Peyer's patch (tissue), 4 donors: ENCODE measurements at places on chromosomes 4 and X. TPM values are rescaled to one million over a fixed set of nuclear protein-coding genes. Genes with fewer than 3 reads are reported as not detected.

DNA sequence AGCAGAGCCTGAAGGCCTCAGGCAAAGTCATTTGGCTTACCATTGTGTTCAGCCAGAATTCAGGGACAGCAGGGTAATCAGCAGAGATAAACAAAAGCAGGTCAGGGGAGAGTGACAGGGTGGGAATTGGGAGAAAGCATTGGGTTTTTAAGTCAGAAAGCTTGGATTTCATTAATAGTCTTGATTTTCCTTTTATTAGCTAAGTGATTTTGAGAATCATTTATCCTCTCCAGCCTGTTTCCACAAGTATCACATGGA lies 410.1 kb downstream of the HNRNPD start:
- H3K27me3 ChIP-seq = no peaks in the 10 kb centered on the region
- no peaks in the 10 kb centered on the region for H3K36me3 ChIP-seq
- H3K27ac ChIP-seq = no peak overlapping the region
- H3K4me1 ChIP-seq = no peaks in the 10 kb centered on the region

PLP1 gene
- 12.4 TPM for total RNA-seq

DNA sequence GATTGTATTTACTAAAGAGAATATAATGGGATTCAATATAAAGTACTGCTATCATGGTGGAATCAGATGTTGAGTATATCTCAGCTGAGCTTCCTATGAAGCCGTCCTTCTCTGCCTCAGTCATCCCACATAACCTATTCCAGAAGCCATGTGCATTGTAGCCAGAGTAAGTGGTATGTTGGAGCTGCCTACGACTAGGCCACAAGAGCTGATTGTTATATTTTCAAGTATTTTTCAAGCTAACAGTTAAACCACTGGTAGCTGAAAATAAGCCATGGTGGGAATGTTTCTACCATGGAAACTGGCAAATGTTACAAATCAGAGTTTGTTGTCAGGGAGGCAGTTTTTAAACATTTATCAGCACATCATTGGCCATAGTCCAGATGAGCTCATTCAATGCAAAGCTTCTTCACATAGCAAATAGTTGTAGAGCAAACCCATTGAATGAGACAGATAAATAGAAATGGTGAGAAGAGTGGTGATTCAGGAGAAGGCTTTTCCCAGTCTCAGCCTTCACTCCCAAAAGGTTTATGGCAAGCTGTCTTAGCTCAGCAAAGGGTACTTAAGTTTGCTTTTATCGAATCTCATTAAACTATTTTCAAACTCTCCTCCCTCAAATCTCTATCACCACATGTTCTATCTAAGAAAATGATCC lies 436.4 kb downstream of the PCDH19 start:
- H3K36me3 ChIP-seq = no peaks in the 10 kb centered on the region
- no peak overlapping the region for H3K4me3 ChIP-seq
- no peak for DNase-seq
- no peaks in the 10 kb centered on the region for H3K4me1 ChIP-seq

- no peak overlapping the region for H3K4me3 ChIP-seq
- H3K27me3 ChIP-seq = no peaks in the 10 kb centered on the region
Observed at GRCh38 chrX:31652650-31653049, 580.8 kb upstream of the FTHL17 start.

TREX2 gene
- 3.0 TPM for total RNA-seq

- H3K27ac ChIP-seq = no peak overlapping the region
- H3K27me3 ChIP-seq = no peaks in the 10 kb centered on the region
- H3K4me3 ChIP-seq = no peak overlapping the region
- DNase-seq = no peak
Observed at GRCh38 chr4:52250154-52250553, 199.1 kb downstream of the SPATA18 start.

- no peaks in the 10 kb centered on the region for H3K27me3 ChIP-seq
- DNase-seq = no peak
- H3K27ac ChIP-seq = no peak overlapping the region
- H3K36me3 ChIP-seq = no peaks in the 10 kb centered on the region
- no peaks in the 10 kb centered on the region for H3K4me1 ChIP-seq
Observed at GRCh38 chr4:30073011-30073710, 647.0 kb upstream of the PCDH7 start.

DNA sequence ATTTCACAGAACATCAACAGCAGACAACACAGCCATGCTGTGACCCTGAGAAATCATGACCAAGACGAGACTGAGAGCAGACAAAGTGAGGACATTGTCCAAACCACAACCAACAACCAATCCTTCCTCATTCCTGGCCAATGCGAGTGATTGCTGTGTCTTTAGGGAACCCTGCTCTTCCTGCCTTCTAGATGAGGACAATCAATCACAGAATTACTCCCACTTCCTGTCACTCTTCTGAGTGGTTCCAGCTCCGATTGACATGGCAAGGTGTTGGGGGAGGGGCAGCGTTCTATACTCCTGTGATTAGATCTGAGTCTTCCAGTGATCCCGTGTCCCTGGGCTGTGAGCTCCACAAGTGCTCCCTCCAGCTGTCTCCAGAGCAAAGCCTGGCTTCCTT lies 227.8 kb downstream of the STIM2 start:
- H3K27ac ChIP-seq = no peak overlapping the region
- H3K4me1 ChIP-seq = no peaks in the 10 kb centered on the region
- H3K27me3 ChIP-seq = peaks cover 6% of the 10 kb centered on the region
- H3K36me3 ChIP-seq = no peaks in the 10 kb centered on the region
- DNase-seq = no peak
- H3K4me3 ChIP-seq = no peak overlapping the region

DNA sequence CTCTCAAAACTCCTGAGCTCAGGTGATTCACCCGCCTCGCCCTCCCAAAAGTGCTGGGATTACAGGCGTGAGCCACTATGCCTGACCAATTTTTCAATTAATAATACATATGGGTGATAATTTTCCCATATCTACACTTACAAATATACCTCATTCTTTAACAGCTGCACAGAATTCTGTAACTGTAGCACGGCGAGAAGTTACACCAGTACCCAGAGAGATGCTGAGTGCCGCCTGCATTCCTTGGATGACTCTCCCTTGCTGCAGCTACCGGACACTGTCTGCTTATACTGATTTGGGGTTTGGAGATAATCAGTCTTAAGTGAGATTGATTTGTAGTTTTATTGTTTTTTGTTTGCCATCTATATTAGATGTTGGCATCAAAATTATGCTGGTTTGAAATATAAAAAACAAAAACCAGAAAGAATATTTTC lies 5.8 kb downstream of the TIFA start:
- no peak for DNase-seq
- H3K4me1 ChIP-seq = no peaks in the 10 kb centered on the region
- no peaks in the 10 kb centered on the region for H3K36me3 ChIP-seq
- H3K27me3 ChIP-seq = no peaks in the 10 kb centered on the region
- H3K4me3 ChIP-seq = no peak overlapping the region
- H3K27ac ChIP-seq = no peak overlapping the region

DNA sequence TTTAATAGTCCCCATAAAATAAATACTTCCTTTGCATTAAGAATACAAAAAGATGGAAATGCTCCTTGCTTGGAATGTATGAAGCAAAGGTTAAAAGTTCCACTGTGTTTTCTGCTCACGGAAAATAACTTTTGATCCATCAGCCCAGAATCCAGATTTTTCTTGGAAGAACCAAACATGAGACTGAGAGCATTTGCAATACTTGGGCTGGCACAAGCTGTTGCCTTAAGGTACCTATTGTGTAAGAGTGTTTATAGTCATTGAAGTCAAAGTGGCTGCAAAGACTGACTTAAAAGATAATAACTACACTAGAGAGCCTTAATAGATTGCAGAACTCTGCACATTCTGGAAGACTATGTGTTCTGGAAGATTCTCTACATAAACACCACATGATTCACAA lies 281.4 kb downstream of the RAB28 start:
- H3K36me3 ChIP-seq = no peaks in the 10 kb centered on the region
- DNase-seq = no peak
- no peaks in the 10 kb centered on the region for H3K4me1 ChIP-seq
- H3K27me3 ChIP-seq = no peaks in the 10 kb centered on the region
- H3K4me3 ChIP-seq = no peak overlapping the region
